ENCODE measurements at places on chromosomes 13 and 19.

- no peak for DNase-seq
Measured at GRCh38 chr13:84923831-84924230, 875.4 kb downstream of the SLITRK6 start.

- DNase-seq, result no peak
Measured at GRCh38 chr19:35455616-35456201, 7.7 kb downstream of the FFAR2 start.

- DNase-seq, result no peak
Measured at GRCh38 chr19:41872775-41873647, 4.1 kb upstream of the CD79A start.

- DNase-seq, result no peak
Measured at GRCh38 chr13:19089315-19089714, 92.3 kb downstream of the TUBA3C start.

- DNase-seq, result no peak
Measured at GRCh38 chr19:1217366-1217765, 11.8 kb downstream of the STK11 start.

- DNase-seq, result no peak
Measured at GRCh38 chr19:4049432-4049831, 17.3 kb downstream of the ZBTB7A start.

DNA sequence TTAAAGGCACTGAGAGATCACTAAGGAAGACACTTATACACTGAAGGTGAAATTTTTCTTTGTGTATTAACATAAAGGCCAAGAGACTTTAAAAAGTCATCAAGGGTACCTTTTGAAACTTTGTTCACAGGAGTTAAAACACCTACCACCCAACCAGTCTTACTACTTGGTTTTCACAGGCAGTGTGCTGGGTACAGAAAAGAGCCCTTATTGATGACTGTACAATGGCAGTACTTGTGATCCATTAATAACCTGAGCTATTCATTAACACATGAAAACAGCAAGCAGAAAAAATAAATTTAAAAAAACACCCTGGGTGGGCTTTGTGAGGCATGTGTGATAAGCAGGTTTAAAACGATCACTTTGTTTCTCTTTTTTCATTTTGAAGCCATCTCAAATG, 148.9 kb downstream of the TBC1D4 start:
- no peak for DNase-seq

GRCh38 chr13:32752997-32753606, 166.8 kb downstream of the PDS5B start:
- no peak for DNase-seq

GRCh38 chr19:16217716-16218451, 20.2 kb downstream of the AP1M1 start:
- DNase-seq, result no peak

DNA sequence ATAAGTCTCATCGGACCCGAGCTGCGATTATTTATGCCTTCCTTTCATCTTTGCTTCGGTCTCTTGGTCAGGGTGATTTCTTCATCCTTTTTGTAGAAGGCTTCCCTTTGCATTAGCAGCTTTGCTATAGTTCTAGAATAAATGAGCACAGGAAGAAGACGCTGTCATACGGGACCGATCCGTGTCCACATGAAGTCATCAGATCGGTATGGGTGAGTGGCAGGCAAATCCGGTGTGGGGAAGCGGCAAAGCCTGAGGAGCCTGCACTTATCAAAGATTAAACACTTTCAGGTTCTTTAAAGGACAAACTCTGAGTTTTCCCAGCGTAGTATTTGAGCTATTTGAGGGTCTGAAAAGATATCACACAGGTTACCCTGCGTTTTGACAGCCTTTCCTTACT, 119.3 kb downstream of the IRS2 start:
- no peak for DNase-seq
